ENCODE measurements at places on chromosomes 7 and 10.
A peak's percentile ranks its signal among the peaks of the same experiment; 100 is the strongest.

DNA sequence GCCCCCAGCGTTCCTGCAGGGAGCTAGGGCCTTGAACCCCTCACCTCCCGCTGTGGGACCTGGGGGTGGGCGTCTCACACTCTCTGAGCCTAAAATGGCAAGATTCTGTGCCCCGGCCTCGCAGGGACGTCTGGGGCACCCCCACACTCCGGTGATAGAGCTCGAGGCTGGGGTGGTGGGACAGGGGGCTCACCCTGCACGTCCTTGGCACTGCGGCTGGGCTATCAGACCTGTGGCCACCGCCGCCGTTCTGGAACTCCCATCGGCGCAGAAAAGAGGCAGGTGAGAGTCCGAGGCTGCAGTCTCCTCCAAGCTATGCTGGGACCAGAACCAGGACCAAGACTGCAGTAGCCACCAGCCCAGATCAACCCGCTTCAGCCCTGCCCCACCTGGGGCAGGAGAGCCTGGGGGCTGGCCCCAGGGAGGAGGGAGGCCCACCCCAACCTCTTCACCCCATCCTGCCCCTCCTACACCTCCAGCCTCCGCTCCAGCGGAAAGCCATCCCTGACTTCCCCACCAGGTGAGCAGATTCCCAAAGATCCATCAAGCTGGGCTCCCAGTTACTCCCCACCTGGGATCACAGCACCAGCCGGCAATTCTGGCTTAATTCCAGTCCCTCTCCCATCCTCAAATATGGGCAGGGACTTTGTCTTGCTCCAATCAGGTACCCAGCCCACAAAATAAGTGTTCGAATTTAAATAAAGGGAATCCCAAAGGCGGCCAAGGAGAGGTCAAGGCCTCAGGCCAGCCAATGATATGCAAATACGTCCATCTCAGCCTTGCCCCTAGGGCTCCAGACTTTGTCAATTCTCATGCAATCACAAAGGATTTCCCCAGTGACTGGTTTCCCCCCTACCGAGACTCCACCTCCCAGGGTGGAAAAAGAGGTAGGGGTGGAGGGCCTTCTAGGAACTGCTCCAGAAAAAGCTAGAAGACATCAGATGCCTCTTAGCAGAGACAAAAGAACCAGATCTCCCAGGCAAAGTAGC lies 16.4 kb downstream of the TNRC18 start:
- DNase-seq, result no peak

DNA sequence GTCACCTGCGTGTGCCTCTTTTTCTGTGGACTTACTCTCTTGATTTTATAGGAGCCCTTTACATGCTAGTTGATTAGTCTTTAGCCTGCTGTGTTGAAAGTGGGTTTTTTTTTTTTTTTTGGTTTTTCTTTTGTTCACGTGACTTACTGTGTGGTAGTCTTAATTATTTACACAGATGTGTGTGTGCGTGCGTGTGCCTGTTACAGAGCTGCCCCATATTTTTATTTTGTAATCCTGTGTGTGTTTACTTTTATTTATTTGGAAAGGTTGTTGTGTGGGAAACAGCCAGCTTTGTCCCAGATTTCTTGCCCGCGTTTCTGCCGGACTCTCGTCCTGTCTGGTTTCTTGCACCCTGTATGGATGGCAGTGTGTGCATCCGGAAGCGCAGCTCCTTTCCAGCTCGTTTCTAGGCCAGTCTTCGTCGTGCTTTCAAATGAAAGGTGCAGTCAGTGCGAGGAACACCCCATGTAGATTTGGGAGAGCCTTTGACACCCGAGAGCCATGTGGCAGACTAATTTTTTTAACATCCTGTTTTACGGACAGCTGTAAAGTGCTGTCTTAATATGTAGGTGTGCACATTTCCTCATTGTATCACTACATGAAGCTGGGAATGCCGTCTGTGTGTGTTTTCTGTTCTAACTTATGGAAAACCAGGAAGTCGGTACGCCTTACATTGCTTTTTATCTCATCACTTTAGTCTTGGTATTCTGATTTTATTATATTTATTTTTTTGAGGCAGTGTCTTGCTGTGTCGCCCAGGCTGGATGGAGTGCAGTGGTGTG lies 55.6 kb downstream of the DNAJB6 start:
- no peak for DNase-seq

GRCh38 chr7:1321411-1322239 lies 89.0 kb downstream of the UNCX start:
- DNase-seq, result no peak

DNA sequence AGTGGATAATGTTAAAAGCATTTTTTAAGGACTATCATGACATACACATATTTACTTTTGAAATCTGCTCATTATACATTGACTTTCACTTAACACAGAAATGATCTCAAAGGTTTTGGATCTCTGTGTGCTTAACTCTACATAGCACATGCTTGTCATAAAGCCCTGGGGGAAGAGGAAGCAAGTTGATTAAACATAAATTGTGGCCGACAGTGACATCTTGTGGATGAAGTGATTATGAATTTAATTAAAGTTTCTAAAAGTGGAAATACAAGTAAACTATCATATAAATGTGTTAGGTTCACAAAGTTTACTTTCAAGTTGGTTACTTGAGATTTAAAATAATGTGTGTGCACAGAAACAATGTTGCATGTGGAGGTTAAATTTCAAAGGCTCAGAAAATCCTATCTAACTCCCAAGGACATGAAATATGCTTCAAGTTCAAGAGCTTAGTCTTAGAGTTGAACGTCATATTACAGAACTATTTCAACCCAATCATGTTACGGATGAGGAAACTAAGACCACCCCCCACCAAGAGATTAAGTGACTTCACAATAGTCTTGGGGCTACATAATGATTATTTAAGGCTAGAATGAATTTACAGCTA lies 1247.8 kb downstream of the GATA3 start:
- peak; percentile 68 for DNase-seq

DNA sequence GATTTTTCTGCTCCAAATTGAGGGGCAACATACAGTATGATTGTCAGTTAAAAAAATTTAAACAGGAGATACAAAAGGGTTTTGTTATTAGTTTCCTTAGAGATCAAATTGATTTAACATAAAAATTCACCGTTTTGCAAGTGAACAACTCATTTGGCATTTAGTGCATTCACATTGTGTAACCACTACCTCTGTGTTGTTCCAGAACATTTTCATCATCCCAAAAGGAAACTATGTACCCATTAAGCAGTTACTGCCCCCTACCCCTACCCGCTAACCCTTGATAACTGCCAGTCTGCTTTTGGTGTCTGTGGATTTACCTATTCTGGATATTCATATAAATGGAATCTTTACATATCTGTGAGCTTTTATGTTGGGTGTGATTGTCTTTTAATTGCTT lies 3.1 kb downstream of the ZRANB1 start:
- no peak for DNase-seq

GRCh38 chr10:10032991-10033390 lies 984.7 kb upstream of the CELF2 start:
- DNase-seq, result no peak

- no peak for DNase-seq
Observed at GRCh38 chr10:78910476-78910875, 158.3 kb upstream of the ZMIZ1 start.

GRCh38 chr10:47306387-47307210 lies 6.6 kb downstream of the GDF10 start:
- DNase-seq, result no peak

DNA sequence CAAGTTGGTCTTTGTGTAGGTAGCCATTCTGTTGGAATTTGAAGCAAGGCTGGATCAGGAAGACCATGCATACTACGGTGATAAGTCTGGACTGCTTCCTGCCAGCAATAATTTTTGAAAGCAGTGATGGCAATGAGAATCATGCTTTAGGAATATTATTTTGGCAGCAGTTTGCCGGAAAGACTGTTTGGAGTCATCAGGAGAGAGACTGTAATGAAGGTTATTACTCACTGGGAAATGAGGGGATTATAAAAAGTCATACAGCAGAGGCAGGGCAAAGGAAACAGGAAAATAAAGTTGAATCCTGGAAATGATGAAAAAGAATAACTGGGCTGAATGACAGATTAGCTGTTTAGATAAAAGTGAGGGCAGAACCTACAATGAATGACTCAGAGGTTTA lies 1136.8 kb upstream of the AUTS2 start:
- no peak for DNase-seq

DNA sequence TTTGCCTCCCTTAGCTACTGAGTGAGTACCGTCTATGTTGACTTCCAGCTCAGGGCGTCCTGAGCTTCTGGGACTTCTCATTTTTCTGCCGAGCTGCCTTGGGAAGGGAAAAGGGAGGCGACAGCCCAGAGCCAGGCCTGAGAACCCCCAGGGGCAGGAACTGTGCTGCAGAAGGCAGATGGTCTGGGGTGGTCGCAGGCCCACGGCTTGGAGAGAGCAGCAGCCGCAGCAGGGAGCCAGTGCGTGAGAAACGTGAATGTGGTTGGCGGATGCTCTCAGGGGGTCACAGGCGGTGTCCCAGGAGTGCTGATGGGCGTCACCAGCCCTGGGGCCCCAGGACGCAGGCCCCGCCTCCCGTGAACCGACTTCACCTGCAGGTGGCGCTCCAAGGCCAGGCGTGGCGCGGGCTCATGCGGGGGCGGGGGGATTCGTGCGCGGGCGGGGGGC lies 9.2 kb upstream of the PWWP2B start:
- DNase-seq, result no peak

- DNase-seq, result no peak
Observed at GRCh38 chr7:123649964-123650363, 5.7 kb upstream of the LMOD2 start.

DNA sequence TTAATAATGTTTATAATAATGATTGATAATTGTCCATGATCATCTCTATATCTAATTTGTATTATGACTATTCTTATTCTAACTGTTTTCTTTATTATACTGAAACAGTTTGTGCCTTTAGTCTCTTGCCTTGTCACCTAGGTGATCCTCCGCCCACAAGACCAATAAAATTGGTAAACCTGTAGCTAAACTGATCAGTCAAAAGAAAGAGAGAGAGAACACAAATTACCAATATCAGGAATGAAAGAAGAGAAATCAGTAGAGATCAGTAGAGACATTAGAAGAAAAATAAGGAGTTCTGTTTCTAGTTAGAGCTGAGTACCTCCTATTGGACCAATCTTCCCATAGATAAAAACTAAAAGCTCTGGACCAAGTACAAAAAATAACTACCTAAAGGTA lies 6.1 kb upstream of the COA1 start:
- no peak for DNase-seq

DNA sequence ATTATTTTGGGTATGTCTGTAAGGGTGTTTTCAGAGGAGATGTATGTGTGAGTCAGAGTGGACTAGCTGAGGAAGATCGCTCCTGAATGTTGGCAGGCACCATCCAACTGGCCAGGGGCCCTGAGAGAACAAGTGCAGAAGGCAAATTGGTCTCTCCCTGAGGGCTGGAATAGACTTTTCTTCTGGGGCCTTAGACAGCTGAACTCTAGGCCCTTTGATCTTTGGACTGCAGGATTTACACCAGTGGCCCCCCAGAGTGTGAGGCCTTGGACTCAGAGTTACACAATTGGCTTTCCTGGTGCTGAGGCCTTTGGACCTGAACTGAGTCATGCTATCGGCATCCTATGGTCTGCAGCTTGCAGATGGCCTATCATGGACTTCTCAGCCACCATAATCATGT lies 217.2 kb downstream of the REEP3 start:
- DNase-seq, result no peak

DNA sequence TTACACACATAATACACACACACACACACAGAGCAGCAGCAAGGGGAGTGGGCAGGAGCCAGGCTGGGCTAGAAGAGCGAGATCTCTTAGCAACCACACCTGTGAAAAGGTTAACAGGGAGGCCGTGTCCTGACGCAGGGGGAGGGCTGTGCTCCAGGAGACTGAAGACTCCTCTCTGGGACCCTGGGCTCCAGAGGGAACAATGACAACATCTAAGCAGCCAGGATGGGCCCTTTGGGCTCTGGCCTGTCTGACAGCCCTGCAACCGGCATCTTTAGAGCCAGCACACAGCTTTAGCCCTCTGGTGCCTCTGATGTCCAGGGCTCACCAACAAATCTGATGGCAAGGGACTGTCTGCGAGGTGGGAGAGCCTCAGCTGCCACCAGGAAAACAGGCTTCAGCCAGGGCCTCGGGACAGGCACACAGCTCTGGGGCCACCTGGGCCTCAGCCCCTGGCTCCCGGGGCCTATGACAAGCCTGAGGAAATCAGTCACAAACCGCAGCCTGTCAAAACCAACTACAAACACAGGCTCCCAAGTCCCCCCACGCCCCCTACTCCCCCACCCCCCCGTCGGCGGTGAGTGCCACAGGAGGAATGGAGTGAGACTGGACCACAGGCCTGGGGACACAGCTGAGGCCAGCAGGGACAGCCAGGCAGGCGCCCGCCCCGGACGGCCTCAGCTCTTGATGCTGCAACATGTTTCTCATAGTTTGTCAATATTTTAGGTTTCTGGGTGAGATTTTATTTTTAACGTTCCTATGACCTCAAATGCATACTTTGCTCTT lies 102.8 kb downstream of the TNS3 start:
- no peak for DNase-seq

DNA sequence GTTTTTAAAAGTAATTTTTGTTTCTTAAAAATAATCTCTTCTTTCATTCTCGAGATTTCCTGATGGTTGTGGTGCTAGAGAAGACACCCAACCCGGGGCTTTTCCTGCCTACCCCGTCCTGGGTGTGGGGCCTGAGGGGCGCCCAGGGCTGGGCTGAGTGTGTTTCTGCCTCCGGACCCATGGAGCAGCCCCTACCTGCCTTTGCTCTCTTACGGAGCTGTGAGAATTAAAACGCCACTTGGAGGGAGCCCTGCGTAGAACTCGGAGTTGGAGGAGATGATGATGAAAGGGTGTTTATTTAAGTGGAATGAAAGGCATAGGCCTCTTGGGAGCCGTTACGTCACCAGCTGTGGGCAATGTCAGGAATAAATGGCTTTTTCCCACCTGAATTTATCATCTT lies 261.8 kb upstream of the SHH start:
- no peak for DNase-seq

DNA sequence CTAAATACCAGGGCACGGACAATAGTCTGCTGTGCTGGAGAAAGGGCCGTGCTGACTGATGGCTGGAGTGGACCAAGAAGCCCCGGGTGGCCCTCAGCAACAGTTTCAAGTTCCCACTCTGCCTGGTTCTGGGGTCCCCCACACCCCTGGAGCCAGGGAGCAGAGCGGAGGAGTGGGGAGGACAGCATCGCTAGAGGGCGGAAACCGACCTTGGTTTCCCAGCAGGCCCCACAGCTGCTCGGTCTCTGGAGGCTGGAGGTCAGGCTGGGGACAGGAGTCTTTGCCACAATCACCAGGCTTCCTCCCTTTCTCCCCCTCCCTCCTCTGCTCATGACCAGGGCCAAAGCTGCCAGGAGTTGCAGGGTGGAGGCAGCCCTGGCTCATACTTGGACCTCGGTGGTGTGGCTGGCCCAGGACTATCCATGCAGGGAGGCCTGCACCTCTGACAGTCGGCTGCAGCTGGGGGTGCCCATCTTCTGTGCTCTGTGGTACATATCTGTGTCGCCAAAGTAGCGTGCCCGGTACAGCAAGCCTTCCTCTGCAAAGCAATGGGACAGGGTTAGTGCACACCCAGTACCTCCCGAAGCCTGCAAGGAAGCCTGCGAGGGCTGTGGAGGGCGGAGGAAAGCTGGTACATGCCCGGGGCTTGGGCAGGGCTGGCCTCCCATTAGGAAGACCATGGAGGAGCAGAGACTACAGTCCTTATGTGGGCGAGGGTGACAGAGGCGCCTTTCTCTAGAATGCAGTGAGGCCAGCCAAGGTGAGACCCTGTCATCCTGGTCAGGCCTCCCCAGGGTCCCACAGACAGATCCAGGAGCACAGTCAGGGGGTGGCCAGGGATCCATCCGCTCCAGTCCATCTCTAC lies 19.1 kb downstream of the DNAJB12 start:
- DNase-seq, result no peak

- DNase-seq, result no peak
Observed at GRCh38 chr7:55104712-55105433, 86.1 kb downstream of the EGFR start.
